ENCODE measurements at places on chromosomes 2 and 18.

GRCh38 chr2:225086915-225087314 lies 44.6 kb upstream of the DOCK10 start:
- no peak for DNase-seq

DNA sequence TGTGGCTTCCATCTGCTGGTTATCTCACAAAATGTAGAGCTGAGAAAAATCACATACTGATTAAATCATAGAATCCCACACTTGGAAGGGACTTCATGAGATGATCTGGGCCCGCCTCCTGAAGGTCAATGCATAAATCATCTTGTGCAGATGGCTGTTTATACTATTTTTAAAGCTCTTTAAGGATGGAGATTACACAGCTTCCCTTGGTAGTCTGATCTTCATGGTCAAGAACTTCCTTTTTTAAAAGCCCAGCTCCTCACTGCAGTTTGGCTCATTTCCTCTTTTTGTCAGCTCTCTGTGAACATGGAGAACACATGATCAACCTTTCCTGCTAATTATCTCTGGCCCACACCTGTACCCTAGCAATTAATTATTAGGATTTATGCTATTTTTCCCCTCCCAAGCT lies 25.9 kb downstream of the GCG start:
- no peak for DNase-seq

DNA sequence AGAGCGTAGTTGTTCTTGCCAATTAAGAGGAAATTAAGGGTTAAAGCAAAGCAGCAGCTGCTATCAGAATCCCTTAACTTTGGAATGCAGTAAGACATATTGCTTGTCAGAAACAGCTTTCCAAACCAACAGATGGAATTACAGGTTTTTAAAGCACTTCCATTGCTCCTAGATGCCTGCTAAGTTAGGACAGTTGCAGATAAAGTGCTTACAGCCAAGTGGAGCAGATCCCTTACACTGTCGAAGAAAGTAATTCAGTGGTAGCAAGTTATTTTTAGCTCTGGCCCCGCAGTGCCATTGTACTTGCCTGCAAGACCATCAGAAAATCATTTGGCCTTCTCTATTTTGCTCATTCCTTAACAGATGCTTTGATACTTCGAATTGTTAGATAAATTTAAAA lies 5.4 kb downstream of the PDK1 start:
- DNase-seq, result peak; percentile 27

- no peak for DNase-seq
Measured at GRCh38 chr2:219492575-219492974, 6.1 kb upstream of the GMPPA start.

GRCh38 chr2:56227811-56228210 lies 44.0 kb downstream of the CCDC85A start:
- DNase-seq, result no peak
